ENCODE measurements at places on chromosomes 2 and 18.

DNA sequence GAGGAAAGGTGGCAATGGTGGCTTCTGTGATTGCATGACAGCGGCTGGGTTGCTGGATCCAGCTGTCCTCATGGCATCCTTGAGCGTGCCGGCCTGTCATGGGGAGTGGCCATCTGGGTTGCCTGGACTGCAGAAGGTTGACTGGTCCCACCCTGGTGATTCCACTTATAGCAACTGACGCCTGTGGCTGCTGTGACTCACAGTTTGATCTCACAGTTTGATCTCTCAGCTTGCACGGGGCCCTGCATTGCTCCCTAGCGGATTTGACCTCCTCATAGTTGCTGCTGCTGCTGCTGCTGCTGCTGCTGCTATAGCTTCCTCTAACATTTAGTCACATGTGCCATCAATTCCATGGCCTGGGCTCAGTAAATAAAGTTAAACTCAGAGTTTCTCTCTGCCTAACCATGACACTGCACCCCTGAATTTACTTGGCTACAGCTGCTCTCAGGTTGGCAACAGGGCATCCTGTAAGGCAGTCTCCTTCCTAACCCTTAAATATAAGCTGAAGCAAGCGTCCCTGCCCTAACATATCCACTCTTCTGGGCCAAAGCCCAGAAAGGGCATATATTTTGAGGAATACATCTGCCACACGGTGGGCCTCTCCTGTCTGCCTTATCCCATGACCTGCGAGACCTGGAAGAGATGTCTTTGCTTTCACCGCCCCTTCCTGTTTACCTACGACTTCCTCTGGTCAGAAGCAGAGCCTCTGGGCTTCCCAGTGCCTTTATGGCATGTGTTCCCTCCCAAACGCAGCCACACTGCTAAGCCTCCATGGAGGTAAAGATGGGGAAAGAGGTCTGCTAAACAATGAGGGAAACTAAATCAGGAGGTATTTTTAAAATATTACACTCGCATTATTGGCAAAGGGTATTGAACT, 37.8 kb upstream of the CCDC150 start:
- no peak for DNase-seq

GRCh38 chr2:179057737-179058136, 7.8 kb upstream of the CCDC141 start:
- no peak for DNase-seq

- no peak for DNase-seq
Measured at GRCh38 chr2:167965907-167966761, 281.3 kb downstream of the STK39 start.

GRCh38 chr2:21643180-21643579, 519.4 kb downstream of the TDRD15 start:
- DNase-seq: peak; percentile 13

GRCh38 chr18:49681387-49681786, 119.5 kb downstream of the LIPG start:
- no peak for DNase-seq

- no peak for DNase-seq
Measured at GRCh38 chr2:190277234-190278112, 42.2 kb downstream of the HIBCH start.

DNA sequence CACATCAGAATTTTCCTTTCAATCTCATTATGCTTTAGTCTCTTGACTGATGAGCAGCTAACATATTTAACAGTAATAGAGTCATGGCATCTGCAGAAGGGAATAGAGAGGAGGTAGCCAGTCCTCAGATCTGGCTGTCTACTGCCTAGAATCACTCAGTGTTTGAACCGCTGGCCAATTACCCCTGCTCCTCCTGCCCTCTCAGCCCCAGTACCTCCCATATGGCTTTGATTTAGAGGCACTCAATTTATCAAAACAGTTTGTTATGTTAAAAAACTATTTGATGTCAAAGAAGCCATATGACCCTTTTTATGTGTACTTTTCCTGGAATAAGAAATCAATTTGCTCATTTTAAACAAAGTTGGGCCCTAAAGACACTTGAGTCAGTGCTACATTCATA, 355.2 kb downstream of the CMPK2 start:
- no peak for DNase-seq

DNA sequence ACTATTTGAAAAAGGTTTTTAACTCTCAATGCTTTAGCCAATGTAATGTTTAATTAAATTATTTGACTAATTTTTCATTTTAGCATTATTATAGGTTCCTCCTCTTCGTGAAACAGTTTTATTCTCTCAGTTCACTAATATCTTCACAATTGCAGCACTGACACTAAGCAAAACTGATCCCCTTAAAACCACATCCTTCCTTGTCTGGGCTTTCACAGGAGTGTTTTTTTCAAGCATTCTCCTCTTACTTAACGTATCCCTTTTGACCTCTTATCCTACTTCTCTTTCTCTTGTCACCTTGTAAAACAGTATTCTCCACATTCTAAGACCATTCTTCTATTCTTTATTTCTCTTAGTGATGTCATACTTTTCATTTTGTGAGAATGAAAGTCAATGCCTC, 112.8 kb downstream of the DSC3 start:
- no peak for DNase-seq

- no peak for DNase-seq
Measured at GRCh38 chr2:152433289-152433688, 98.3 kb downstream of the FMNL2 start.

DNA sequence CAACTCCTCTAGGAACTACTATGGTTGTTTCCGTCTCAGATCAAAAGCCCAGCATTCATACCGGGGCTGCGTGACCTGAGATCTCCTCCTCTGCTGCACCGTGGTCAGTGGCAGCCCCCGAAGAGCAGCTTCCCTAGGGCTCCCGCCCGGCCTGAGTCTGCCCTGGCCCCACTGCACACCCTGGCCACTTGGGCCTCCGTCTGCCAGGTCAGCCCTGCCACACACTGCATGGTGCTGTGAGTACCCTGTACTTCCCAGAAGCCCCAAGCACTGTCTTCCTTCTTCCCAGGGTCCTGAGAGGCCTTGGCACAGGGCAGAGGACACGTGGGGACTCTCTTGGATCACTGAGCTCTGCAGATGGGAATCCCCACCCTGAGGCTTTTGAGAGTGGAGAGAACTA, 81.5 kb upstream of the GPC1 start:
- no peak for DNase-seq

- DNase-seq: no peak
Measured at GRCh38 chr2:83827618-83828017, 631.5 kb downstream of the SUCLG1 start.

GRCh38 chr2:44955593-44956392, 14.3 kb downstream of the SIX3 start:
- DNase-seq: no peak

GRCh38 chr2:85355073-85355410, 473 bp downstream of the ELMOD3 start:
- no peak for DNase-seq

DNA sequence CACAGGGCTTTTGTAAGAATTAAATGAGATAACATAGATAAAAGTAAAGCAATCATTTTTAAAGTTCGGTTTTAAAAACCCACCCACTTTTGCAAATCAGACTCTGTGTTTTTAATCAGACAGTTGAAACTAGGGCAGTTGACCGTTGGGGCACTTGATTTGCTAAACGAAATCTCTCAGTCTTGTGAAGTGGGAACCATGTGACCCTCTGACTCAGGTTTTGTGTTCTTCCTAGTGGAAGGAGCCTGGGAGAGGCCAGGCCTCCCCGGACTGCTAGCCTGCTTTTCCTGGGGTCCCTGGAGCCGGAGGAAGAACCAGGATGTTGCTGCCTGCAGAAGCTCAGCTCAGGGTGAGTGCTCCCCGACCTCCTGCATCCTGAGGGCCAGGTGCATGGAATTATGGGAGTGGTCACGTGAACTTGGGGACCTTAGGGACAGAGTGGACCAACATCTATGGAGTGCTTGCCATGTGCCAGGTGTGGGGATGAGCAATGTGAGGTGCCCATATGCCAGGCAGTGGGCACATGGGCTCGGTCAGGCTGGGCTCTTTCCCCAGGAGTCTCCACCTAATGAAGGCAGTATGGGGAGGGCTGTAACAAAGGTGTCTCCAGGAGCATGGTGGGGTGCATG, 3.9 kb downstream of the C2orf72 start:
- no peak for DNase-seq

DNA sequence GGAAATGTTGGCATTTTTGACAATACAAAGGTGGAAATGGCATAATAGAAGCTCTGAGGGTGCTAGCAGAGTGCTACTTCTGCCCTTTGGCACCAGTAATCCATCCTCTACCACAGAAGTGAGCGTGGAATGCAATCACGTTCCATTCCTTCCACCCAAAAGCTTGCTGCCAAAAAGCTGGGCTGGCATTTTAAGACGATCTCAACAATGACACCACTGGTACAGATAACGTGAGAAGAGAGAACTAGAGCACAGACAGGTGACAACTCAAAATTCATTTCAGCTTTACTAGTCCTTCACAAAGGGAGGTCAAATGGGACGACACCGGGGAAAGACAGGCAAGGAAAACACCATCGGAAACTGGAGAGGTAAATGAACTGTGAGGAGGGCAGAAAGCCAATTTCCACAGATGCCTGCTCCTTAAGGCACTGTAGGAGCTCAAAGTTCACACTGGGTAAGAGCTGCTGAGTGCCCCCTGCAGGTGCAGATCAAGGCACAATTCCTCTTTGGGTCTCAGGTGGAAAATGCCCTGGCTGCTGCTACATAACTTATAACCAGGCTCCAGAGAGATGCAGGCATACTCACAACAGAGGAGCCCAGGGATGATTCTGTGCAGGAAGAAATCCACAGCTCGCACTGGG, 50.7 kb upstream of the RNU4ATAC start:
- no peak for DNase-seq

- no peak for DNase-seq
Measured at GRCh38 chr2:215817046-215817445, 196.3 kb downstream of the MREG start.

- no peak for DNase-seq
Measured at GRCh38 chr2:240351088-240351741, 84.2 kb upstream of the GPC1 start.

- DNase-seq: no peak
Measured at GRCh38 chr2:63856303-63856603, 14.6 kb downstream of the UGP2 start.

DNA sequence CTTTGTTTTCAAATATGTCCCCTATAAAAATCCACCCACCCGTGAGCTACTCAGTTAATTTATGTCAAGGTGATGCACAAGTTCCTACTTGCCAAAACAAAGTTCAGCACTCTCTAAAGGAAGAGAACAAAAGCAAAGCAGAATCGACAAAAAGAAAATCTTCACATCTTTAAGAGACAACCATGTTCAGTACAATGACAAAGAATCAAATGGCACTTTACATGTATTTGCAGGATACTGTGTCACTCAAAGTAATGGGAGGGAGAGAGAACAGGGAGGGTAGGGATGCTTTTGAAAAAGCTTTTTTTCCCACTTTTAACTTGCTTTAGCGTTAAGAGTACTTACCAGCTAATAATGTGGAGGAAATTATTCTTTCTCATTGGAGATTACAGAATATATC, 39.0 kb upstream of the FAM237A start:
- DNase-seq: no peak

- no peak for DNase-seq
Measured at GRCh38 chr2:68284896-68285295, 32.6 kb upstream of the PPP3R1 start.

GRCh38 chr2:6181926-6182325, 489.7 kb downstream of the SOX11 start:
- no peak for DNase-seq

- DNase-seq: no peak
Measured at GRCh38 chr18:57741273-57741672, 61.8 kb downstream of the ATP8B1 start.

DNA sequence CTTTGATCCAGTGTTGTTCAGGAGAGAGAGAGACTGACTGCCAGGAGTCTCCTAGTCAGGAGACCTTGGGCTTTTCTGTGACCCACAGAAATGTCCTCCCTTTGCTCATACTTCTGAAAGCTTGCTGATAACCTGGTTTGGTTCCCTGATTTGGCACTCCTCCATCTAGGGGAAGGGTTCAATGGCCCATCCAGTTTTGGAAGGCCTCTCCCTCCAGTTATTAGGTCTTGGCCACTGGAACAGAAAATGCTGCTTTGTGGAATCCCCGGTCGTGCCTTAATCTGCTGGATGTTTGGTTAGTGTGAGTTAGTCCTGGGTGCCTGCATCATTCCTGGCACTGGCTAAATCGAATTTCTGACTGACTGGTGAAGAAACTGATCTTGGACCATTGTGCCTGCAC, 35.7 kb downstream of the KDM3A start:
- DNase-seq: no peak

DNA sequence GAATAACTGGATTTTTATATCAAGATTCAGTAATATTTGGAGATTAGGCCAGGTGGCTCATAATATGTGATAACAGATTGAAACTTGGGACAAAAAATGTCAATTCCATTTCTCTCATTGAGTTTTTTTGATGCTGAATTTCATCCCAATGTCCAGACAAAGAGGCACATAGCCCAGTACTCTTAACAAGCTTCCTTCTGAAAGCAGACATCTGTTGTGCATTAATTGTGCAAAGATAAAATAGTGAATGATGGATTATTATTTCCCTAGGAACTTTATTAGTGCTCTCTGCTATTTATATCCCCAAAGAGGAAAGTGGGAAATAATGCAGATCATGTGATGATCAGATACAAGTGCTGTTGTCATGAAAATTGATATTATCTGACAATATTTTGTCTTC, 234.1 kb downstream of the CCDC102B start:
- no peak for DNase-seq

- DNase-seq: no peak
Measured at GRCh38 chr18:61820882-61821281, 71.9 kb downstream of the RNF152 start.

GRCh38 chr18:62329691-62330454, 4.8 kb downstream of the TNFRSF11A start:
- no peak for DNase-seq

GRCh38 chr2:36697424-36698066, 1.0 kb downstream of the VIT start:
- DNase-seq: no peak

- no peak for DNase-seq
Measured at GRCh38 chr2:63926815-63927214, 85.1 kb downstream of the UGP2 start.

GRCh38 chr2:206482123-206482522, 38.8 kb downstream of the ADAM23 start:
- DNase-seq: no peak

- DNase-seq: no peak
Measured at GRCh38 chr18:79571211-79572092, 108.2 kb upstream of the CTDP1 start.

DNA sequence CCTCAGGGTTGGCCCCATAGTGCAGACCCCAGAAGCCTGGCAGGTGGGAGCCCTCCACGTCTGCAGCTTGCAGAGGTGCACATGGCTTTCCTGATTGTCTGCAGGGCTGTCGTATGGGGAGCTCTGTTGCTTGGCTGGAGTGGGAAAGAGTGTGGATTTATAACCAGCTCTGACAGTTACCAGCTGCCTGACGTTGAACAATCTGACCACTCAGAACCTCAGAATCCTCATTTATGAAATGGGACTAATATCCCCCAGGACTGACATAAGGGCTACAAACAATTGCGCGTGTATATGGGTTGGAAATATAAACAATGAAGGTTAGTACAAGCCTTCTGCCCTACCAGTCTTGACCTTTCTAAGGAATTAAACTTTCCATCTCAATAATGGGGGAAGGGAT, 13.9 kb upstream of the PXDN start:
- DNase-seq: no peak

GRCh38 chr2:69183659-69184058, 170.7 kb downstream of the ANTXR1 start:
- DNase-seq: no peak
